ENCODE measurements at places on chromosomes 13 and 19.

DNA sequence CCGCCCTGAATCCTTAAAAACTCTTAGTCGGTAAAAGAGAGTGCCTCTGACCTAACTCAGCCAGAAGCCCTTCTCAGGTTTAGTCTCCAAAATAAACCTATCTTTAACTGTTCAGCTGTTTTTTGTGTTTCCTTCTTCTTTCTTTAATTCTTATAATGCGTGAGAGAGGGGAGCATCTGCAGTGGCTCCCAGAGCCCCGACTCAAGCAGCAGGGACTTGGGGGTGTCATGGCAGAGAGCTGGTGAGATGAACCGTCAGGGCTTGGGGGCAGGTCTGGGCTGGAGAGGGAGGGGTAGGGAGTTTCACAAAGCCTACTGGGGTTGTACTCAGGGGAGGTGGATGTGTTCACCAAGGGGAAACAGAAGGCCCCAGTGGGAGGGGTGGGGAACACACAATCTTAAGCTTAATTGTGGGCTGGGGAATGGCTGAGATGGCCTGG lies 16.8 kb upstream of the SIGLEC6 start:
- DNase-seq = no peak

- DNase-seq = no peak
These were observed 29.9 kb upstream of the ARGLU1 start for GRCh38 chr13:106597749-106598395.

DNA sequence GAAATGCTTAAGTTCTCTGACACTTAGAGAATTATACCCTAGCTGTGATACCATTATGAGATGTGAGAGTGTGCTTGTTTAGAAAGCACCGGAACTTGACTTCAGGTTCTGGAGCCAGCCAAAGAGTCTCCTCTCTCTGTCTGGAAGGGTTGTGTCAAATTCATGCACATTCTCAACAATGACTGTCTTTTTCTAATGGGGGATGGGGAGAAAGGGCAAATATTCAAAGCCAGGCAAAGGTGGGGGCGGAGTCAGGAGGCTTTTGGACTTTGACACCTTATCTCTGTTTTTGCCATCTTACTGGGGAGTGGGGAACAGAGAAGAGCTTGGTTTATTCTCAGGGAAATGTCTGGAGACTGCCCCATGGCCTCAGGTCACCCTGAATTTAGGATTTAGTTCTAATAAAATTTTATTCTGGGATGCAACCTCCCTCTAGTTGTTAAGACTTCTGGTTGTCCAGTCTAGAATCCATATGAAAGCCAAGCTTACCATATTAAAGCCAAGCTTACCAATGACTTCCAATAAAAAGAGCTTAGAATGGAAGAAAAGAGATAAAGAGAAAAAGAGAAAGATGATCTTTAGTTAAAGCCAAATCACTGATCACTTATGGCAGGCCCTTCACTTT lies 28.2 kb upstream of the KPNA3 start:
- DNase-seq = no peak

- no peak for DNase-seq
These were observed 26.0 kb upstream of the IRS2 start for GRCh38 chr13:109812382-109812781.

DNA sequence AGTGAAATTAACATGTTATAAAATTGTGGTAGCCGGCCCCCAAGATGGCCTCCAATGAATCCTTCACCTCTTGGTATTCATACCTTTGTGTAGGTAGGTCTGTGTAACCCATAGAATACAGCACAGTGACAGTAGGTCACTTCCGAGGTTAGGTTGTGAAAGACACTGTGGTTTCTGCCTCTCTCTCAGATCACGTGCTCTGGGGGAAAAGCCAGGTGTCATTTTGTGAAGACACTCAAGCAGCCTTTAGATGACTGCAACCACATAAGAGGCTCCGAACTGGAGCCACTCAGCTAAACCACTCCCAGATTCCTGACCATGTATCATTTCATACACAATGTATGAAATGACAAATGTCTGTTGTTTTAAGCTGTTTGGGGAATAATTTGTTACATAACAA lies 9.8 kb upstream of the USPL1 start:
- DNase-seq = peak; percentile 22

GRCh38 chr19:2455851-2456570 lies 748 bp downstream of the LMNB2 start:
- no peak for DNase-seq

DNA sequence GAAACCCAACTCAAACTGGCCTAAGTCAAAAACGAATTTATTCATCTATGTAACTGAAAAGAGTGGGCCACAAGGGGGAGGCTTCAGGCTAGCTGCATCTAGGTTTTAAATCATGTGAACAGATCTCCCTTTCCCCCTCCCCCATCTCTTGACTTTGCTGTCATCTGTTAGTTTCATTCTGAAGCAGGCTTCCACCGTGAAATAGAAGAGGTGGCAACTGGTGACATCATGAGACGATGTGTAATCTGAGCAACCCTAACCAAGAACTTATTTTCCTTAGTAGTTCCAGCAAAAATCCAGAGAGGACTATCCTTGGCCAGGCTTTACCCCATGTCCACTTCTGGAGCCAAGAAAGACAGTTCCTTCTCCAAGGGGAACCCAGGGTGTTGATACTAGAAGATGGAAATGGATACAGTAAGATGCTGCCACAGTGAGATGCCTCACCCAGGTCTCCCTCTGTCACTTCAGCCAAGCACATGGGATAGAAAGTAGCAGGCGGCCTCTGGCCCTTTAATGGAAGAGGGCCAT lies 9.4 kb downstream of the SAMD4B start:
- no peak for DNase-seq

Measured in large intestine (tissue), 12 donors.